Transverse colon (tissue), 4 donors: ENCODE measurements at places on chromosomes 2 and 18. TPM values are rescaled to one million over a fixed set of nuclear protein-coding genes. Genes with fewer than 3 reads are reported as not detected.
A peak's percentile ranks its signal among the peaks of the same experiment; 100 is the strongest.

The ZC3H15 gene
- 43.2 TPM for total RNA-seq

The NYAP2 gene
- total RNA-seq = not detected

DNA sequence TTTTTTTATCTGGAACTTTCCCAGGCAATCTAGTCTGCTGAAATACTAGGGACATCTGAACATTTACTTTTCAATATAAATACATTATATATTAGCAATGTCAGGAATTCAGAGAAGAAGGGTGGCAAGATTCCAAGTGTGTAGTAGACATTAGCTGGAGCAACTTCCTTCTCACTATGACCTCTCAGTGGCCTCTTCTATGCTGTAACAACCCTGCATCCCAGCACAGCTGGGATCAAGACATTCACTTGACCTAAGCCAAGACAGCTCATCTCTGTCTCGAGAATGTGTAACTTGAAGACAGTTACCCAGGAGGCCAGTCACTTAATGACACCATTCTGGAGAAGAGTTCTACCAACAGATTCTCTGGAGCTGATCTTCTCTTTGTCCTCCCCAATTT is 61.7 kb upstream of the RALBP1 start:
- DNase-seq = no peak

DNA sequence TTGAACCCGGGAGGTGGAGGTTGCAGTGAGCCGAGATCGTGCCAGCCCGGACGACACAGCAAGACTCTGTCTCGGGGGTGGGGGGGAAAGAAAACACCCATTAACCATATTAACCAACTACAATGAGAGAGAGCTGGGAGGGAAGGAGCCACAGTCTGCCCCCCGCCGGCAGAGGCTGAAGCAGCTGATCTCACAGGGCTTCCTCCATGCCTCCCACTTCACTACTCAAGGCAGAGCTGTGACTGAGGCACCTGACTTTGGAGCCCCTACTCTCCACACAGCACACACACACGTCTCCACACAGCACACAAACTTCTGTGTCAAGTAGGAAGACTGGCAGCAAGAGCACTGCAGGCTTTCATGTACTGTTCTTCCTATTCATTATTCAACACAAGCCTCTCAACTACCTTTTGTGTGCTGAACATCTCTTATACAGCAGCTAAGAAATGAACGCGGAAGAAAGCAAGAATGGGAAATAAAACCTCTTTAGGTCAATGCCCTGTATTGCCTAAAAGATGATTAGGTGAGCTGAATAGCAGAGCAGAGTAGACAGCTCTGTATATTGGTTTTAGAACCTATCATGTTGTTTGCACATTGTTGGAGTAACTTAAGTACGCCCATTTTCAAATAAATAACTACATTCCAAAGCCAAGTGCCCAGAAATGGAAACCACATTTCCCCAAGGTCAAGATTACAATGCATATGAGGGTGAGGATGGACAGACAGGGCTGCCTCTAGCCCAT is 26.2 kb downstream of the PDIA6 start:
- no peak for DNase-seq

- DNase-seq = peak; percentile 14
These were observed 783 bp downstream of the DPP4 start for GRCh38 chr2:162072976-162073887.
